NCI-H226 (cell line): ENCODE measurements at places on chromosomes 1 and 21.

- no peak for DNase-seq
These were observed 95.9 kb downstream of the RASAL2 start for GRCh38 chr1:178189814-178190213.

DNA sequence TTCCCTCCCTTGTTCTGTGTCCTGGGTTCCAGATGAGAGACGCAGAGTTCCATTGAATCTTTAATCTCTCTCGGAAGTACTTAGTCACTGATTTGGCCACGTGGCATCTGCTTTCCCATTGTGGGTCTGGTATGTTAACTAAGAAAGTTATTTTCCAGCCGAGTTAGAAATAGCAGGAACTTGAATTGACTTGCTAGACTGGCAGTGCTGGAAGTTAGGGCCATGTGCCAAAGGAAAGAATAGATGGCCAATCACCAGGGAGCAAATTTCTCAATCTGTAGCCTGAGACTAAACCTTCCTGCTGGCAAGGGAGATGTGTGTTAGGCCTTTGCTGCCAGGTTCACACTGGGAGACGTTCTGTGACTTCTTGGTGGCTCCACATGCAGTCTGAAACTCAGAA, 24.2 kb upstream of the SLFNL1 start:
- DNase-seq, result no peak

- DNase-seq, result peak; percentile 84
These were observed 5.8 kb downstream of the IFI16 start for GRCh38 chr1:159015440-159015909.

DNA sequence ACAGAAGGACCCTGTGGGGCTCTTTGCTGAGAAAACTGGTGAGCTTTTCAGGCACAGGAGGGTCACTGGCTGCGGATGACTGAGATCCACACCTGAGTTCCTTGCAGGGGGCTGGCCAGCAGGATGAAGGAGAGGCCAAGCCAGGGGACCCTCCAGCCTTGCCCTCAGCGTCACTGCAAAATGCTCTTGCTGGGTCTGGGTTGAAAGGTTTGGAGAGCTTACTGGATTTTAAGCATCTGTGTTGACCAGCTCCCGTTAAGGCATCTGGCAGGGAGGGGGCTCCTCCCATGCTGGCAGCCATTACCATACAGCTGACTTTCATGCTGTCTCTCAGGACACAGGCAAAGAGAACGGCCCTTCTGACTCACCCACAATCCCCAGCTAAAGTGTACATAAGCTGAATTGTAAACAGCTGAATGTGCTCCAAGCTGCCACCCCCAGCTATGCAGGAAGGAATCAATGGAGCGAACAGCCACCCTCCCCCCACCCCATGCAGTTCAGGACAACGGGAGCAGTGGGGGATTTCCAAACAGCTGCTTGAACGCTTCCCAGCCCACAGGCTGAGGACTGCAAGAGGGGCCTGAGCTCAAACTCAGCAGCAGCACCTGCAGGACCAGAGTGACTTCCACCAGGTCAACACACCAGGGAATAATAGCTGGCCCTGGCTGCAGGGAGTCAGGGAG, 21.3 kb upstream of the A3GALT2 start:
- DNase-seq, result peak; percentile 81

DNA sequence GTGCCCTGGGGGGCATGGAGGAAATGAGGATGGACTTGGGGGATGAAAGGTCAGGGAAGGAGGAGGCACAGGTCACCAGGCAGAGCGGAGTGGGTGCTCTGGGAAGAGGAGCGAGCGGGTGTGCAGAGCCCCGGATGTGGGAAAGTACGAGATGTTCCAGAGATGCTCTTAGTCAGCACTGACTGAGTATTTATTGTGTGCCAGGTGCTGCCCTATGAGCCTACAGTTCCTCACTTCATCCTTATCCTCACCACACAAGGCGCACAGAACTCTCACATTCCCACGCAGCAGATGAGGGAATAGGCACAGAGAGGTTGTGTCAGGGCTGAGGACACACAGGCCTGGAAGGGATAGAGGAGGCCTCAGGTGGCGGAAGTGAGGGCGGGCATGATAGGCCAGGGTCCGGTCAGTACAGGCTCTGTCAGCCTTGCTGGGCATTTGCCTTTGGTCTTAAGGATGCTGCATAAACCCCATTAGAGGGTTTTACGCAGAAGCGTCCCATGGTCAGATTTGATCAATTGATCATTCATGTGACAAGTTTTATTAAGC, 77.3 kb downstream of the ARHGEF10L start:
- no peak for DNase-seq

DNA sequence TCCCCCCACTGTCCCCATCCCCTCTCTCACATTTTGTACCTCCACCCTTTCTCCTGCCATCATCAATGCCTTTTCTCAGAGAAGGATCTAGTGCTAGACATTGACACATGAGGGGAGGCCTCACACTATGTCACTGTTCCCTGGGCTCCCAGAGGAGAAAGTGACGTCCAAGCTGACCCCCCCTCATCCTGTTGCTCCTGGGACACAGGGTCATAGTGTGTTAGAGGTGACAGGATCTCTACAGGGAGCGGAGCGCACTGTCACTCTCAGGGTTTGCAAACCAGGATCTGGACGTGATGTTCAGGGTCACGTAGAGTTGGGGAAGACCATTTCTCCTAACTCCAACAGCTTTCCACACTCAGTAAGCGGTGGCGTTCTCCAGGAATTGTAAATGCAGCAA, 2.6 kb downstream of the NCMAP start:
- no peak for DNase-seq

GRCh38 chr1:77100875-77101274, 118.4 kb downstream of the PIGK start:
- no peak for DNase-seq

DNA sequence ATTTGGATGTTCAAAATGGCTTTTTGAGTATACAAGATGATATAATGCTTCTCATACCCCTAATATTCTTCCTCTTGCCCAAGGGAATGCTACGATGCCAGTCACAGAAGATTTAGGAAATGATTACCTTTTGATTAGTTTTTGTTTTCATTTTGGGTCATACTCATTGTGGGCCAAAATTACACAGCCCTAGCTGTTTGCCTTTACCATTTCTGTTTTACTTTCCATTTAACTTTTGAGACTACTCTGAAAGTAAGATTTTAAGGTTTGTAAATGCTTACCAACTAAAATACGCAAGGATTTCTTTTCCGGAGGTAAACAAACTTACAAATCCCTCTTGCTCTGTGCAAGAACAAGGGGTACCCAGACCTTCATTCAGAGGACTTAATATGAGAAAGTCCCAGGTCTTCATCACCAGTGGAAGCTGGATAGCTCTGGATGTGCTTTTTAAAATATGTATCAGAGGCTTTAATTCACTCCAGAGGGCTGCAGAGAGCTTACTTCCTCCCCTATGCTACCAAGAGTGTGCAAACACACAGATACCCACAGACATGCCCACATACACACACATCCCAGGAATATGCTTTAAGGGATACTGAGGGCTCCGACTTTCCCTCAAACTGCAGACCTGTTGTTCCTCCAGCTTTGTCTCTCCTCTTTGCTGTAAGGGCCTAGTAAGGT, 631.4 kb downstream of the SMYD3 start:
- no peak for DNase-seq

DNA sequence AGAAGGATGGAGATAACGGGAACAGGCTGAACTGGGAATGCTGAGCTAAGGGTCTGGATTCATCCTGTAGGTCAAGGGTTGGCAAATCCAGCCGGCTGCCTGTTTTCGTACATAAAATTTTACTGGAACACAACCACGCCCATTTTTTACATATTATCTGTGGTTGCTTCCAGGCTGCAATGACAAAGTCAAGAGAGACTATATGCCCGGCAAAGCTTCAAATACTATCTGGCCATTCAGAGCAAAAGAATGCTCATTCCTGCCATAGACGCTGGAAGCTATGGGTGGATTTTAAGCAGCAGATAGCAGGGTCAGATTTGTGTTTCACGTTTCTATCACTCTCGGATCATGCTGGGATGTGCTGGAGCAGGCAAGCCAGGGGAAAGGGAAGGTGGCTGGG, 137.9 kb upstream of the EDN2 start:
- DNase-seq, result peak; percentile 79

DNA sequence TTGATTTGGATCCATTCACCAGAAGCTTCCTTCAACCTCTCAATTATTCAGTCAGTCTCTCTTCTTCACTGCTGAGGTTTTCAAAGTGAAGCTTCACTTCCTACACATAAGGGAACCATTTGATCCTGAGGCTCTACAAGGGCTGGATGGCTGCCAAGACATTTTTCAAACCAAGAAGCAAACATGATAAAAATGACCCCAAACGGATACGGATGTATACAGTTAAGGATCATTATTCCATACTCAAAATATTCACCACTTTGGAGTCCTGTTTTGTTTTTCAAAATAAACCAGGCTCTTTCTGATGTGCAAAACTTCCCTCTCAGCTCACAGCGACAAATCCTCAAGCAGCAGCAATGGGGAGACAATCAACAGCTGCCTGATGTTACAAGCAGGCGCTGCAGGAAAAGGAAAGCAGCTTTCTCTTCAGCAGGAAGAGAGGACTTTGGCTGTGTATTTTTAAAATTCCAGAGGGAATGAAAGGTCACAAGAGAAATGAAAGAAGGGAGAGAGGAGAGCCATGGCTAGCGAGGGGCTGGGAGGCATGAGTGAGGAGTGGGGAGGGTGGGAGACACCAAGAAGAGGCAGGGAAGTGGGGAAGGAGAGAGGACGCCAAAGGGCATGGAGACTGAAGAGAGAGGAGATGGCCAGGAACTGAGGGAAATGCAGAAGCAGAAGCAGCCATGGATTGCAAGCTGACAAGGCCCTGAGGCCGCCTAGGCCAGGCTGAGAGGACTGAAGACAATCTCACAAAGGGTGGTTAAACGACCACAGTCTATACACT, 145.4 kb downstream of the SLC45A1 start:
- no peak for DNase-seq

- DNase-seq, result no peak
These were observed 13.0 kb upstream of the NEK7 start for GRCh38 chr1:198143797-198144196.

DNA sequence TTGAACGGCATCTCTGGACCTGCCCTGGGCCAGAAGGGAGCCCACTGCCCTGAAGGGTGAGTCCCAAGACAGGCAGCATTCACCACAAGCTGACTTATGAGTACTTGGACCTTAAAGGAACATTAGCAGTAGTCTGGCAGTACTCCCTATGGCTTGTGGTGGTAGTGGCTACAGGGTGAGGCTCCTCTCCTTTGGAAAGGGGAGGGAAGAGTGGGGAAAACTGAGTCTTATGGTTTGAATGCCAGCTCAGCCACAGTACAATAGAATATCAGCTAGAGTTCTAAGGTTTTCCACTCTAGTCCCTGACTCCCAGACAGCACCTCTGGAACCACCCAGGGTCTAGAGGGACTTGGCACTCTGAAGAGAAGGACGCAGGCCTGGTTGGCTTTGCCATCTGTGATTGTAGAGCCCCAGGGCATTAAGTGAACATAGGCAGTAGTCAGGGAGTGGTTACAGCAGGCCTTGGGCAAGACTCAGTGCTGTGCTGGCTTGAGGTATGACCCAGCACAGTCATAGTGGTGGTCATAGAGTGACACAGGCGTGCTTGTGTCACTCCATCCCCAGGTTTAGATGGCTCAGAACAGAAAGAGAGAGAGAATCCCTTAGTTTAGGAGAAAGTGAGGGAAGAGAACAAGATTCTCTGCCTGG, 31.0 kb downstream of the CD53 start:
- DNase-seq, result no peak

DNA sequence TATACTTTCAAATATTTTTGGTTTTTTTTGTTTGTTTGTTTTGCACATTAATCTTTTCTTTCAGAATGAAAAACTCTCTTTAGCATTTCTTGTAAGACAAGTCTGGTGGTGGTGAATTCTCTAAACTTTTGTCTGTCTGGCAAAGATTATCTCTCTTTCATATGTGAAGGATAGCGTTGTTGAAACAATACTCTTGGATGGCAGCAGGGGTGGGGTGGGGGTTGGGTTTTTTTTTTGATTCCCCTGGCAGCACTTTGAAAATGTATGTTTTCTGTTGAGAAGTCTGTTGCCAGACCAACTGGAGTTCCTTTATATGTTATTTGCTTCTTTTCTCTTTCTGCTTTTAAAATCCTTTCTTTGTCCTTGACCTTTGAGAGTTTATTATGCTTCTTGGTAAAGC, 160.2 kb downstream of the VAV3 start:
- no peak for DNase-seq

DNA sequence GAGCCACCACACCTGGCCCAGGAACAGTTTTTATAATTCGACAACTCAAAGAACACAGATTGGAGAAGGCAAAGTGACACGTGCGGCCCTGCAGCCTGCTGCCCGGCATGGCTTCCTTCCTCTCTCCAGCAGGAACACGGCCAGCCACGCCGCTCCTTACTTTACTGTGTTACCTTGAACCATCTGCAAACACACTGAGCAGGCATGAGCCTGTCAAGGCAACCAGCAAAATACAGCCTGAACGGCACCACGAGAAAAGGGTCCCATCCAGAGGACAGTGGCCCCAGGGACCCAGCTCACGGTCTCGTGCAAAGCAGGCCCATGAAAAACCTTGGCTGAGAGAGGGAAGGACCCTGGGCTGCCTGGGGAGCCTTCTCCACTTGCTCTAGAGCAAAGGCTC, 38.8 kb downstream of the NPHP4 start:
- DNase-seq, result no peak

DNA sequence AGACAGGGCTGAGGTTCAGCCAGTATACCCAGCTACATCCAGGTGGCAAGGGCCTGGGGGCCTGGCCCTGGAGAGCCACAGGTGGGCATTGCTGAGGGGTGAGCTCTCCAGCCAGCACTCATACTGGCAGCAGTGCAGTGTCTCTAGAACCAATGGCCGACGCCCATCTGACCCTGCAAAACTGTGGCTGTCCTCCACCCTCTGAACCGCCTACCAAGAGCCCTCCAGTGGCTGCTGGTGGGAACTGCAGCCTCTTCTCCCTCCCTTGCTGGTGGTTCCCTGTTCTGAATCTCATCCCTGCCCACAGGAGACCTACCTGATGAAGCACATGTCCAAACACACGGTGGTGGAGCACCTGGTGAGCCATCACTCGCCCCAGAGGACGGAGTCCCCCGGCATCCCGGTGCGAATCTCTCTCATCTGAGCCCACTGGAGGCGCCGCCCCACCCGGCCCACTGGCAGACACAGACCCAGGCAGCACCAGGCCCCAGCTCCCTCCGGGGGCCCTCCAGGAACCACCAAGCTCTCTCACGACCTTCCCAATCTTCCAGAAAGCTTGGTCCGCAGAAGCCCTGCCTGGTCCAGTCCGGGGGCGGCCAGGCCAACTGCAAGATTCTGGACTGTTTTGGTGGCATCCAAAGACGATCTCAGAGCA, 22.1 kb downstream of the A3GALT2 start:
- peak; percentile 43 for DNase-seq

DNA sequence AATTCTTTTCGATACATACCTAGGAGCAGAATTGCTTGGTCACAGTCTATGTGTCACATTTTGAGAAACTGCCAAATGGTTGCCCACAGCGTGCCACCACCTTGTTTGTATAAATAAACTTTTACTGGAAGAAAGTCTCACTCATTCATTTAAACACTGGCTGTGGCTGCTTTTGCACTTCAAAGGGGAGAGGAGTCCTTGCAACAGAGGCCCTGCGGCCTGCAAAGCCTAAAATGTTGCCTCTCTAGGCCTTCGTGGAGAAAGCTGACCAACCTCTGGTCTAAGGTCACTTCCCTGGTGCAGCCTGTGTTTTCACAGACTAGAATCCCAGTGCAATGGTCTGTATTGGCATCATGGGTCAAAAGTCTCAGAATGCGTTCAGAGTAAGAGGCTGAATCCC, 8.3 kb downstream of the RIPK4 start:
- no peak for DNase-seq
